Stimulated activated CD4-positive, alpha-beta T cell treated with anti-CD3 and anti-CD28 coated beads, Interleukin-2, amount 100 ng/mL, for 48 hours (primary cell): ENCODE measurements at places on chromosomes 2 and 18.

- no peak for DNase-seq
Measured at GRCh38 chr2:25692143-25692542, 18.8 kb upstream of the DTNB start.

GRCh38 chr2:67503066-67503795 is 106.1 kb downstream of the ETAA1 start:
- DNase-seq = no peak

GRCh38 chr2:158131483-158131912 is 29.8 kb downstream of the UPP2 start:
- DNase-seq = no peak

DNA sequence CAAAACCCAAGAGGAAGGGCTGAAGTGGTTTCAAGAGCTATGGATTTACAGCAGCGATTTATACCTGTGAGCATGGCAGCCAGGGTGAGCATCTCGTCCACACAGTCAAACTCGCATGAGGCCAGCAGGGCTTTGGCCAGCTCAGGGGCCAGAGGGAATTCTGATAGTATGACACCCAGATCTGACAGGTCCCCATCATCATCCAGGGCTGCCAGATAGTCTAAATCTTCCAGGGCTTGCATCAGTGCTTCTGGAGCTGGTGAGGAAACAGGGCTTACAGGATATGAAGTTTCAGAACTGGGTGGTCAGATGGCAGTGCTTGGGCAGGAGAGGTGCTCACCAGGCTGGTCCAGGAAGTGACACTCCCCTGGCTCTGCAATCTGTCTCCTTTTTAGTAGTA is 3.5 kb downstream of the DQX1 start:
- DNase-seq = no peak

- DNase-seq = no peak
Measured at GRCh38 chr2:209314653-209315052, 109.2 kb upstream of the MAP2 start.

DNA sequence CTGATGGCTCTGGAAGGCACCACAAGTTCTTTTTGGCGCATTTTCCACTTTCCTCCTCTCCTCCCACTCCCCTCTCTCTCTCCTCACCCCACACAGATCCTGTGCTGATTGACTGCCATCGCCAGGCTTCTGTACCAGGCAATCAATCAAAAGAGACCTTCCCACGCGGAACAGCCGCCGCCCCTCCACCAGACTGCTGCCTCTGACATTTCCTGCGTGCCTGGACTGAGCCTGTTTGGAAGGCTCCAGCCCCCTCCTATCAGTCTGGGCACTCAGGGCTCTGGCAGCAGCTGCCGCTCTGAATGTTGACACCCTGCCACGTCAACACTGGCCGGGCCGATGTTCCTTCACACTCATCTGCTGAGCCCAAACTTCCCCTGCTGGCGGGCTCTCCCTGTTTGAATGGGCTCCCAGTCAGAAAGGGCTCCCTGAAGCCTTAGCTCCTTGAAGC is 467.7 kb downstream of the EPHA4 start:
- no peak for DNase-seq

GRCh38 chr18:80175451-80176204 is 66.6 kb downstream of the ADNP2 start:
- DNase-seq = no peak

GRCh38 chr2:11129598-11130449 is 25.4 kb upstream of the SLC66A3 start:
- DNase-seq = peak; percentile 75

DNA sequence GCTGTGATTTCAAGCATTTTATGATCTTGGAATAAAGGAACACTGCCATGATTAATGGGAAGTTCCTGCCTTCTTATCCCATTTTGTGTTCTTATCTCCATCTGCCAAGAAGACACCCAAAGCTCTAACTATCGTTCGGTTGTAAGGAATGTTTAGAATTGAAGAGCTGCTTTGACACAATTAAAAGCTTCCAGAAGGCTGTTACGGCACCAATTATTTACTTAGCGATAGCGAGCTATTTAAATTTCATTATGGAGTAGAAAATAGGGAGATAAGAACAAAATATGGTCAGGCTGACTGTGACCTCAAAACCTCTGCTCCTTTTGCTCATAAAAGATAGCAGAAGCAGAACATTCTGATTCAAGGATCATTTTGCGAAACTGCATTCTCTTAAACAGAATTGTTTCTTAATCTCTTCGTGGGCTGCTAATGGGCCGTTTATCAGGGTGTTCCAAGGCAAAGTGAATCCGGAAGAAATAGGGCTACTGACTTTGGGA is 101.6 kb downstream of the SLC4A3 start:
- DNase-seq = no peak

DNA sequence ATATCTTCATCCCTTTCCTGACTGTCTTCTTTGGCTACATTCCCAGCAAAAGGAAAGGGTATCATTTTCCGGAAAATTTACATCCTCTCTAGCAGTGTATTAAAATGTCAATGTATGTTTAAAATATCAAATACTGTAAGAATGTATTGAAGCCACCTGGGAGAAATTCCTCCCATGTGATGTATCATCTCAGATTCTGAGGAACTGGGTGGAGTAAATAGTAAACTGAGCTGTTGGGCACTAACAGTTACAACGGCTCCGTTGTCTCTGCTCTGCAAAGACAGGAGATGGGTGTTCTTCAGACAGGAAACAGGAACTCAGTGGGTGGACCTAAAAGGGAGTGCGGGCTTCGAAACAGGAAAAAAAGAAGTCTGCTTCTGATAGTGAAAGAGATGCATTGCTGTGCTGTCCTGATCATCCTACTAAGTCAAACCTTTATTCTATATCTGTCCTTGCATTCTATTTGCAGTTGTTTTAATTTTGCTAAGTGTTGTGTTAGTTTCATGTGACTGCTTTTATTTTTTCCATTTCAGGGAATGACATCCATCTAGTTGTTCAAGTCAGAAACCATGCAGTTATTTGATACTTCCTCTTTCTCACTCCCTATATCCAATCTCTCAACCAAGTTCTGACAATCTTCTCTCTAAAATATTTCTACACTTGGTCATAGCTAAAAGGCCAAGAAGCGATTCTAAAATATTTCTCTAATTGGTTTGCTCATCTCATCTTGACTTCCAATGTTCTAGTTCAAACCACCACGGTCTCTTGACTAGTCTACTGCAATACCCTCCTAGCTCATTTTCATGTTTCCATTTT is 19.4 kb downstream of the DOK1 start:
- no peak for DNase-seq

DNA sequence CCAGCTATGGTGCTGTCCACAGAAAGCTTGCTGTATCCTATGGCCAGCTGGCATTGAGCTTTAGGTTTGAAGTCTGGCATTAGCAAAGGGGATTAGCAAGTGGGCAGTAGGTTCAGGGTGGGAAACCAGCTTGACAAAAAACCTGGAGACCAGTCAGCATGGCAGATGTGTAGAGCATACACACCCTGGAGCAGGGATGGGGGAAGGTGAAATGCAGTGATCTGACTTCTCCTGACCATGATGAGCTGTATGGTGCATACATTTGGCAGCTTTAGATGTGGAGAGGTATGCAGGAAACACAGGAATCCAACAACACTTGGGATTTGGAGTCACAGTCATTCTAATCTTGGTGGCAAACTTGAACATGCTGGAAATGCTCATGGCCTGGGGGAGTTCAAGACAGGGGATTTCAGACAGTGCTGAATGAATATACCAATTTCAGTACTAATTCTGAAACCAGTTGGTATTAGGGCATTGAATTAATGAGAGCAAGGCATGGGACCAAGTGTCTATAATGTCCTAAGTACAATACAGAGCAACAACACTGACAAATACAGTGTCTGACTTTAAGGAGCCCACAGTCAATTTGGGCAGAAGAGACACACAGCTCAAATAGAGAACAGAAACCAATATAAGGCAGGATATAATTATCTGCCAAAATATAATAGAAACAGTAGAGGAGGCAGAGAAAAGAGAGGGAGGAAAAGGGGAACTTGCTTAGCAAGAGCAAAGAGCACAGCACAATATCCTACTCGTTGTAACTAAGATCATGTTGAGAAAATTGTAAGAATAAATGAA is 11.8 kb downstream of the ARHGAP15 start:
- DNase-seq = no peak

DNA sequence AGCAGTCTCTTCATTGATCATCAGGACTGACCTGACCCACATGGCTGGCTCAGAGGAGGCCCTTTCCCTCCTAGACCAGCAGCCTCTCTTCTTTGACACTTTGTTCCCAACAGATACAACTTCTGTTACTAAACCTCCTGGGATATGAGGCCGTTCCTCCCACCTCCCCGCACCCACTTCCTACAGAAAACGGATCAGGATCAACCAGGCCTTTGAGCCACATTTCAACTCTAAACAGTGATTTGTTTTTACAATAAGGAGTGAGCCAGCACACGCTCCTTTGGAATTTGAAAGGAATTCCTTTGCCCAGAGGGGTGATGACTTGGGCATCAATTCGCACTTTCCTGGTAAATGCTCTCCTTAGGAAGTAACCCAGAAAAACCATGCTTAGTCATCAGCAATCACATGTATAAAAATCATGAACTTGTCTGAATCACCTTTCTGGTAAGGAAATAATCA is 180.4 kb downstream of the FAM124B start:
- no peak for DNase-seq

DNA sequence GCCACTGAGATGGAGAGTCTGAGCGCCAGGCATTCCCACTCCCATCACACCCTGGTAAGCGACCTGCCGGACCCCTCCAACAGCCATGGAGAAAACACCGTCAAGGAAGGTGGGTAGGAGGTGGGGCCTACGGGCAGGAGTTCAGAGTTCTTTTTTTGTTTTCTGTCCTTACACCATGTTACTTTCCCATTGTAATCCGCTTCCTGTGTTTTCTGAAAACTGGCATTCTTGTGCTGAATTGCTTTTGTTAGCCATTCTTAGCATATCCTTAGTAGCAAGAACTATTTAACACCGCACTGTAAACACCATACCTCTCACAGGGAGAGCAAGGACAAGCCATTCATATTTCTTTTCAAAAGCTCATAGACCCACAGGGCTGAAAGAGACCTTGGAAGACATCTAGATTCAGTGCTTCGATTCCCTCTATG is 46.2 kb downstream of the UNC80 start:
- no peak for DNase-seq
